ENCODE measurements at places on chromosomes 4 and X.
A peak's percentile ranks its signal among the peaks of the same experiment; 100 is the strongest.

- DNase-seq = no peak
These were observed 119.0 kb downstream of the NKX6-1 start for GRCh38 chr4:84379917-84380641.

GRCh38 chr4:173091362-173091761 is 77.2 kb upstream of the GALNT7 start:
- no peak for DNase-seq

- no peak for DNase-seq
These were observed 426.3 kb upstream of the FAM241A start for GRCh38 chr4:111718763-111719559.

DNA sequence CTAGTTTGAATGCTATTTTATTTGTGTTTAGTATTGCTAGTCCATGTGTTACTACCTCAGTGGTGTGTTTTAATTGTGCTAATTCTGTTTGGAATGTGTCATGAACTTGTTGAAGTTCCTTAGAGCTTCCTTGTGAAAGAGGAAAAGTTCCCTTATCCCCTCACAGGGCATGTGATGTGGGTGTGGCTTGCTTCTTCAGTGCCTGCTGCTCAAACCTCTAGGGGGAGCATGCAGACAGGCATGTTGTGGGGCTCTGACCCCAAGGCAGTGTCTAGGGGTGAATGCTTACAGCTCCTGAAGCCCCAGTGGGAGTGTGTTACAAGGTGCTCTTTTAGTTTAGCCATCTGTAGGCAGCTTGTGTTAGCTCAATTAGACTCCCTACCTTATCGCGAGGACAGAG is 86.5 kb downstream of the MAGED4 start:
- DNase-seq = peak; percentile 28

DNA sequence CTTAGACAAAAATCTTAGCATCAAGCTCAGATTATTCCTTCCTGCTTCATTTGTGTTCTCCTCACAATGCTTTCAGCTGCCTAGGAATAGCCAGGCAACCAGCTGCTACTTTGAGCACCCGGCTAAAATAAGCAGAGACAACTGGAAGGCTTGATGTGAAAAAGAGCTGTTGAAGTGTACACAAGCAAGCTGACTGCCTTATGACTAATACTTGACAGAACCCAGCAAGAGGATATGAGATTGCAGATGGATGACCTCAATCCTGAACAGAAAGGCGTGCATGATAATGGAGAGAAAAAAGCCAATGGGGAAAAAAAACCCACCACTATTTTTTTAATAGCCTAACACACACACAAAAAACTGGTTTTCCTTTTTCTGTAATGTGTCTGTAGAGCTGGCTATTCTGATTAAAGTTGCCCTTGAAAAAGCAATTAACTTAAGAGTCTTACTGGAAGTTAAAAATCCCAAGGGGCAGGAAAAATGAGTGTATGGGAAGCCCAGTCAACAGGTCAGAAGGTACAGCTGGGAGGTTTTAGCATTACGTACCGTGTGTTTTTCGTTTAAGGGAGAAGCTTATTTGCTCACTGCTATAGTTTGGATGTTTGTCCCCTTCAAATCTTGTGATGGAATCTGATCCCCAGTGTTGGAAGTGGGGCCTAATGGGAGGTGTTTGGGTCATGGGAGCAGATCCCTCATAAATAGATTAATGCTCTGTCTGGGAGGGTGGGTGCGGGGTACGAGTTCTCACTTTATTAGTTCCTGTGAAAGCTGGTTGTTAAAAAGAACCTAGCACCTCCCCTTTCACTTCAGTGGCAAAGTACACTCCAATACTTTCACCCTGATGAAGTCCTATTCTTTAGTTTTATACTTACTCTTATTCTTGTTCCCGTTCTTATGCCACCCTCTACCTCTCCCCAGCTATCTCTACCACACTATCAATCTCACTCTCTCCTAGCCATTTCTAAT is 37.1 kb upstream of the HERC6 start:
- no peak for DNase-seq

- DNase-seq = no peak
These were observed 117.9 kb downstream of the COX18 start for GRCh38 chr4:72951628-72952027.

DNA sequence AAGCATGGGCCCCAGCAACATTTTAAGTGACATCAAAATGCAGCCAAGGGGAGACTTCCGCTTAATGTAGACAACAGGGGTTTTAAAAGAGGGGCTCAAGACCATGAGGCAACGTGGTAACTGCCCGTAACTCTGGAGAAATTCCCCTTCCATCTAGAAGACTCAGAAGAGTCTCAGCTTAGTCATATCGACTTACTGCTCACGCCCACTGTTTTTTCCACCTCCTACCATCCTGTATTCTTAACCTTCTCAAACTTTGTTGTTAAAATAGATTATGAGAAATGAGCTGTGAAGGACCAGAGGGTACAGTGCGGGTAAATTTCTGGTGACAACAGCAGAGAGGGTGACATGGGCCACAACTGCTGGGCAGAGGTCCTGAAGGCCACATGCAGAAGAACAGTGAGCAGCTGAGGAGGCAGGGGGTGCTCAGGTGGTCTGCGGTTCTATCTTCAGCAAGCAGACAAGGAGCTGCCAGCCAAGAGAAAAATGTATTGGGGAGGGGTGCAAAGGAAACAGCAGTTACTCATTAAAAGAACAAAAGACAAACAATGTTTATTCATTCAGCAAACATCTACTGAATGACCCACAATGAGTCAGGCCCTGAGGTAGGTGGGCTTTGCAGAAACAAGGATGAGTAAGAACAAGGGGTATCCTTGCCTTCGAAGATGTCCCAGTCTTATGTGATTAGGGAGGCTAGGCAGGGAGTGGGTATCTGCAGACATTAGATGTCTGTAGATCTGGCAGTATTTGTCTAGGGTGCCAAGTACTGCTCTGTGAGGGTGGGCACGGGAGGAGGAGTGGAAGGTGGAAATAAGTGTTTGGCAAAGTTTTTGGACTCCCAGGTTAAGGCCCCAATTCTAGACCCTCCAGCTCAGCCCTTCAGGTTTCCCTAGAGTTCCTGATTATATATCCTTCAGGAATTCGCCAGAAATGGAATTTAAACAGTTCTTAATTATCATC is 175.3 kb downstream of the TSPAN5 start:
- DNase-seq = no peak

DNA sequence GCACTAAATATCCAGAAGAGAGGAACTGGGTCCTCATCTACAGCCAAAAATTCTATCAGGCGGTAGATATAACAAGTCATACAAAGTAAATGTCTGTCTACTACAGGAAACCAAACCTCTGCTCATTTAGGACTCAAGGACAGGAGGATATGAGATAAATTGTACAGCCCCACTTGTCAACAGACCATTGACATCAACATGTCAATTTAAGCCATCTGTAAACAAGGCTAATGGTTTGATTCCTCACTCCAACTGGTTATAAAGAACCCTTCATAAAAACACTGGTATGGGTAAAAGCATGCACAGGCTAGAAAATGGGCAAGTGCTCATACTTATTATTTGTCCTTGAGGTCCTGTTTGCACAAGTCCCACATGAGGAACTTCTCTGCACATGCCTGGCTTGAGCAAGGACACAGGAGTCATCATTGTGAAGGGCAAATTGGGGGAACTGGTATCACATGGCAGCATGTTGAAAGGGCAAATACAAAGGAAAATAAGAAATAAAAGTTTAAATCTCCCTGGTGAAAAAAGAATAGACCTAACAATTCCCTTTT is 13.2 kb downstream of the RTL8B start:
- DNase-seq = no peak

DNA sequence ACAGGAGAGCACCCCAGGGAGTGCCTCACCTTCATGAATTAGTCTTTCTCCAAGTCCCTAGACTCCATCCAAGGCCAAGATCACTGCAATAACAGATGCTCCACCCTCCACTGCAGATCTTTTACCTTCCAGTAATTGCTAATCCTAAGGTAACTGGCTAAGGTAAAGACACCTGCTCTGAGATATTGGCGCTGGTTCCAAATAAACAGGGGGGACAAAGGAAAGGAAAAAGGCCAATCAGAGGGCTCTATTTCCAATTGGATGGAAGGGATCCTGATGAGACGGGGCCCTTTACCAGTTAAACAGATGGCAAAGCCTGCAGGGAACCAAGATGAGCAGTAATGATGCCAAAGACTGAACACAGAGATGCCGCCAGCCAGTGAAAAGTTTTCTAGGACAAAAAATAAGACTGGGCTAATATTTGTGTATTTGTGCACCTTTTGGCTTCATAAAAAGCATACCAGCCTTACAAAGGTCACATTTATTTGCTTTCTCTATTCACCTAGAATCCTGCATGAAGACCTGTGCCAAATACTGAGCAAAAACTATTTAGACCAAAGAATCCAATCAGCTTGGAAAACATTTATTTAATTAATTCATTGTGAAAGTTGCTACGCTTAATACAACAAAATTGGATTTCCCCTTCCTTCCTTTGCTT is 148.5 kb downstream of the PPP3CA start:
- no peak for DNase-seq

- no peak for DNase-seq
These were observed 330.9 kb upstream of the PPP1R2C start for GRCh38 chrX:43108828-43109227.

DNA sequence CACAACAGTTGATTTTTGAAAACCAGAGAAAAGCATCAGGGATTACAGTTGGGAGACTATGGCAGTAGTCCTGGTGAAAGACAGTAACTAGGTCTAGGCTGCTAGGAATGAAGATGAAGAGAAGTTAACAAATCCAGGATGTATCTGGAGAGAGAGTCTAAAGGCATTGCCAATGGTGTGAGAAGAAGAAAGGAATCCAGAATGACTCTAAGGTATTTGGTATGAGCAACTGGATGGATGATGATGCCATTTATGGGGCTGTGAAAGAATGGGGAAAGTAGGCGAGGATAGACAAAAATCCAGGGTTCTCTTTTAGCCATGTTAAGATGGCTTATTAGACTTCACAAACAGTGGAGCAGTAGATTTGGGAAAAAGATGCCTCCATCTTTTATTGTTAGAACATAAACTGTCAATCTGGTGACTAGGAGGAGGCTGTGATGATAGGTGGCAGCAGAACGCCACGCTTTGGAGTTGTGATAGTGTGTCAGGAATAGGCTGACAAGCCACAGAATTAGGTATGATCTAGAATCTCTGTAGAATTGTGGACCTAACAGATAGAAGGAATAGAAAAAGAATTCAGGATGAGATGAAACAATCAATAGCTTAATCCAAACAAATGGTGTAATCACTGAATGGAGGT is 27.3 kb upstream of the JADE1 start:
- no peak for DNase-seq

GRCh38 chr4:7516773-7517144 is 82.0 kb upstream of the PSAPL1 start:
- no peak for DNase-seq
